ENCODE measurements at places on chromosomes 2 and 18. TPM values are rescaled to one million over a fixed set of nuclear protein-coding genes. Genes with fewer than 3 reads are reported as not detected.

DNA sequence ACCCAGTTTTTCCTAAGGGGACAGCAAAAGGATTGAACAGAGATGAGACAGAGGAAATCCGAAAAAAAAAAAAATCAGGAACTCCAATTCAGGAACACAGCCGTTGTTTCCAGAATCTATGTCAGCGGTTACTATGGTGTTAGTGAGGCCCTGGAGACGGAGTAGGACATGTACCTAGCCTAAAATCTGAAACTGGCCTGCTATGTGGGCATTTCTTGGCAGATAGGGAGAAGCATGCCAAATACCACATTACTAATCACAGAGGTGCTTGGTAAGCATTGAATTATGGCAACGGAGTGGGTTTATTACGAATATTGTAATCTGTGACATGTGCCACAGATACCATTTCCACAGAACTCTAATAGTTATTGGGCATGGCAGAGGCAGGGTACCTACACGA lies 530.6 kb downstream of the CCDC85A start:
- no peak for DNase-seq

DNA sequence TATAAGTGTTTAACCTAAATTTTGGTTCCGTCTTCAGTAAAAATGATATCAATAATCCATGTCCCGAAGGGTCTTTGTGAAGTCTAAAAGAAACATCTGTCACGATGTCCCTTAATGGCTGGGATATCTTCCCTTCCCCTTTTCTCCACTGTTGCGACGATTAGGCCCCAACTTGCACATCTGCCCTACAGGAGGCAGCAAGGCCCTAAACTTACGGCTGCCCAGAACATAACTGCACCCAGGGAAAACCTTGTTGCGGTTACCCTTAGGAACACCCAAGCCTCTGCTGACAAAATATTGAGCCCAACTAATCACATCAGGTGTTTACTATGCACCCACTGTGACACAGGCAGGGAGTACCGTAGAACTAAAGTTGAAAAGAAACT lies 1.3 kb upstream of the SMAD2 start:
- peak; percentile 50 for DNase-seq

DNA sequence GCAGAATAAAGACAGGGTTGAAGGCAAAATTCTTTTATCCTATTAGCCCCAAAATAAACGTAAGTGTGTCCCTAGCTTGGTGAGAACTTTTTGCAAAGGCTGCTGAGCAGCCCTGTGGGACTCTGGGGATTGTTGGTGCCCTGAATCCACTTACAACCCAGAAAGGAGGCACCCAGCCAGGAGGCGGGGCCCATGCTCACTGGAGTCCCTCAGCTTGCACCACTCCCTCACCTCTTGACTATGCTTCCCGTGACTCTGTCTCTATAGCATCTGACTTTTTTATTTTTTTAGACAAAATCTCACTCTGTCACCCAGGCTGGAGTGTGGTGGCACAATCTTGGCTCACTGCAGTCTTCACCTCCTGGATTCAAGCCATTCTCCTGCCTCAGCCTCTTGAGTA lies 15.8 kb upstream of the COL6A3 start:
- peak; percentile 63 for DNase-seq

DNA sequence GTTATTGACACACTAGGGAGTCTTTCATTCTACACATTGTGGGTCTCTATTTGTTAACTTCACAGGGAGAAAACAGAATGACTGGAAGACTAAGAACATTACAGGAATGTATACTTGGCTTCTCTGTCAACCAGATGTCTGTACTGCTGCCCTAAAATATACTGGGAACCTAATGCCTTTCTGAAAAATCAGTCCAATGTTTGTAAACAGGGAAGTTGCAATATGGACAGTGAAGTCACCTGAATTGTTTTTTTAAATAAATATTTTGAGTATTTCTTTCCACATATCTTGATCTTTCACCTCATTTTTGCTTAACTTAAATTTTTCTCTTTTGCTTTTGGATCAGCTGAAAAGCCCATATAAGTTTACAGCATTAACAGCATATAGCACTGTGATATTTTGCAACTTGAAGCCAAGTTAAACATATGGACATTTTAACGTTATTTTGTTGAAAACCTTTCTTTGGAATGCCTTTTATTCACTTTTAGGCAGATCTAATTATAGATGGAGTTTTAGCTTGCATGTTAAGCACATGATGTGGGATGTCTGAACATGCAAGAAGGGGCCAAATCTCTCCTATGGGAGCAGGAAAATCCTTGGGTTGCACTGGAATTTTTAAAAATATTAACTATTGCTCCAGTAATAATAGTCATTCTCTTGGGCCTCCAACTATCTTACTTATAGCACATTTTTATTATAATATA lies 137.7 kb upstream of the TWIST2 start:
- DNase-seq, result no peak

- DNase-seq, result no peak
Measured at GRCh38 chr2:83186105-83186760, 1272.8 kb downstream of the SUCLG1 start.

DNA sequence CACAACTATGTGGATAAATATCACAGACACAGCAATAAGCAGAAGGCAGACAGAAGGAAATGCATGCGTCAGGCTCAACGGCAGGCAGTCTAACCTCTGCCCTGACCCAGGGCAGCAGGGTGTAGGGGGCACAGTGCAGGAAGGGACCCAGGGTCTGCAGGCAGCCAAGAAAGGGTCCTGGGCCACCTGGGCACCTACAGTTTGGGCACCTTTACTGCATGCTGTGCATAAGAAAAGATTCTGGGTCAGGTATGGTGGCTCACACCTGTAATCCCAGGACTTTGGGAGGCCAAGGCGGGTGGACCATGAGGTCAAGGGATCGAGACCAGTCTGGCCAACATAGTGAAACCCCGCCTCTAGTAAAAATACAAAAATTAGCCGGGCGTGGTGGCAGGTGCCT lies 17.7 kb downstream of the PASK start:
- DNase-seq, result no peak

GRCh38 chr2:162833345-162833744 lies 5.2 kb downstream of the KCNH7 start:
- DNase-seq, result no peak

DNA sequence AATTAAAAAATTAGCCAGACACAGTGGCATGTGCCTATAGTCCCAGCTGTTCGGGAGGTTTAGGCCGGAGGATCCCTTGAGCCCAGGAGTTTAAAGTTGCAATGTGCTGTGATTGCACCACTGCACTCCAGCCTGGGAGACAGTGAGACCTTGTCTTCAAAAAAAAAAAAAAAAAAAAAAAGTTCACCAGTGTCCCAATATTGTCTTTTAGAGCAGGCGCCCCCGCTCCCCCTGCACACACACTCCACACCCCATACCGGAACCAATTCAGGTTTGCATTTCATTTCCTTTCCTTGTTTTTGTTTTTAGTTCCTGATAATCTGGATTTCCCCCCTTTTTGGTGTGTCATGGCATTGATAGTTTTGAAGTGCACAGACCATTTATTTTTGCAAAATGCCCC lies 10.4 kb downstream of the TMEM87B start:
- no peak for DNase-seq

DNA sequence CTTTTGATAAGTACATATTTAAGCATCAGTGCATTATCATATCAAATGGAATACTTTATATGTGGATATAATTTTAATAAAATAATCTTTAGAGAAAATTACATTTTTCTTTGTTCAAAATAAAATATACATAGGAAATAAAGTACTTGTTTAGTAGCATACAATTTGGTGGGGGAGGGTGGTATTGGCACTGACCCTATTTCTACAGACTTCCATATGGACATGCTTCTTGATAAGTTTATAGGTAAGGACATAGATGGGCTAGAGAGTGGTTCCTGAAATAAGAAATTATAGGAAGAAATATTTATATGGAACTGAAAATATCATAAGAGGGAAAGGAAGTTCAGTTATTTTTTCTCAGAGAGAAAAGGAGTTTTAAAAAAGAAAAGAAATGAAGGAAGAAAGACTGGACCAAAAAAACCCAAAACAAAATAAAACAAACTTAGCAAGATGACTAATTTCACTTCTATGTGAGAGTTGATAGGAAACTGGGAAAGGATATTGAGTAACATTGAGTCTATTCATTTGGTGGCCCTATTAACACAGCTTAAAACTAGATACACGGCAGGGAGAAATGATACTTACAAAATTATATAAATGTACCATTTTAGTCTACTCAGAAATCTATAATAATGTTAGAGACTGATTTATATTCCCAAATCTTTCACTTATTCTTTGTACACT lies 505.9 kb downstream of the ERBB4 start:
- DNase-seq, result no peak

DNA sequence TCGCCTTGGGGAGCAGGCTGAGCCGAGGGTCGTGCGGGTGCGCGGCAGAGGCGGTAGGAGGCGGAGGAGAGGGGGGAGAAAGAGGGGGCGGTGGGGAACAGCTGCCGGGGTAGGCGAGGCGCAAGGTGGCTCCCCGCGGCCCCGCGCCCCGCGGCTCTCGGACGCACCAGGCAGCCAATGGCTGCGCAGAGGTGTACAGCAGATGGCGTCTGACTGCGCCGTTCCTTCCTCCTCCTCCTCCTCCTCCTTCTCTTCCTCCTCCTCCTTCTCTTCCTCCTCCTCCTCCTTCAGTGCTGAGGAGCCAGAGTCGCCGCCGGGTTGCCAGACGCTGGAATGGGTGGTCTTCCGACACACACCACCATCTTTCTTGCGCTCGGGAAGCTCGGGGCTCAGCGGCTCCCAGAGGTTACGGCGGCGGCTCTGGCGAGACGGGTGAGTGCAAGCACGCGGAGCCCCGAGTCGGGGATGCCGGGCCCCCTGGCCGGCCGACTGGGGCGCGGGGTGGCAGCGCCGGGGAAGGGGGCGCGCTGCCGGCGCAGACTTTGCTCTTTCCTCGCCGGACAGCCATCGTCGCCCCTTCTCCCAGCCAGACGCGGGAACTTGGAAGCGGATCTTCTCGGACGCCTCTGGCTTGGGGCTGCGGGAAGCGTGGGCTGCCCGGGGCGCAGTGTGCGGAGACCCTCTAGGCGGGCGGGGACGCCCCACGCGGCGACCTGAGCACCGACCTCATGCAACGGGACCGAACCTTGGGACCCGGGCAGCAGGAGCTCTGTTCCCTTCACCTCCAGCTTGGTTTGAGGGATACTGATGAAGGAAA lies at the start of gene THSD7B:
TSS of gene THSD7B (plus strand) at position 290 of the 817 bp plus-strand sequence. CDS start 116,634 bp downstream, outside the sequence.
- no peak for DNase-seq

DNA sequence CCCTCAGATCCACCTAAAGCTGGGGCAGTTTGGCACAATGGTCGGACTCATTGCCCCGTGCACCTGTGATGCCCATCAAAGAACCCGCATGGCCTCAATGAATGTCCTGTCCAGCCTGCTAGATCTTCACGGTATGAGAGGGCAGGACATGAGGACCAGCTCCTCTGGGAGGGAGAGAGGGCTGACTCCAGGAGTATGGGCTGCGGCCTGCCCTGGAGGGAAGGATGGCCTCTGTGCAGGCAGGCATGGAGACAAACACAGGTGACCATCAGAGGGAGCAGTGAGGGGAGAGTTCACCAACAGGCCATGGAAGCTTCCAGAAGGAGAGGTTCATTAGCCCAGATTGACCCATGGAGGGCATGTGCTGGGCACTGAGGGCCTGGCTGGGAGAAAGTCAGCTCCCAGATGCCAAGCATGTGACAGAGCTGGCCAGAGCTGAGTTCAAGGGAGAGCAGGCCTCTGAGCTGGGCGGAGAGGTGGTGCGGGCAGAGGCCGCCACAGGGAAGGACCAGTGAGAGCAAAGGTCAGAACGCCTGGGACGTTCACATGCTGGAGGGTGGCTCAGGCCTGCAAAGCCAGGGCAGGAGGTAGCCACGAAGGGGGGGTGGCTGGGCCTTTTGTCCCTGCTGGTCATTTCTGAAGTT lies 36.2 kb downstream of the HJURP start:
- DNase-seq, result no peak

DNA sequence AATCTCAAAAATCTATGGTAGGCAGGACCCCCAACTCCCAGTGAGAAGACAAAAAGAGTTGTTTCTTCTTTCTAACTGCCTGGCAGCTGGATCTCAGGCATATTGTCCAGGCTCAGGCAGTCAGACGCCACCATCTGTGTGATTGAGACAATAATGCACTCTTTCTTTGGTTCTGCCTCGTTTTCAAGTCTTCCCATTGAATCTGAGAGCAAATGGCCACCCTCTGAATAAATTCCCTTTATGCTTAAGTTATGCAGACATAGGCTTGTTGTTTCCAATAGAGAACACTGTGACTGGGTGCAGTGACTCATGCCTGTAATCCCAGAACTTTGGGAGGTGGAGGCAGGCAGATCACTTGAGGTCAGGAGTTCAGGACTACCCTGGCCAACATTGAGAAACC lies 15.3 kb upstream of the CD207 start:
- DNase-seq, result peak; percentile 41

- DNase-seq, result no peak
Measured at GRCh38 chr2:53021828-53022227, 745.8 kb upstream of the CHAC2 start.

DNA sequence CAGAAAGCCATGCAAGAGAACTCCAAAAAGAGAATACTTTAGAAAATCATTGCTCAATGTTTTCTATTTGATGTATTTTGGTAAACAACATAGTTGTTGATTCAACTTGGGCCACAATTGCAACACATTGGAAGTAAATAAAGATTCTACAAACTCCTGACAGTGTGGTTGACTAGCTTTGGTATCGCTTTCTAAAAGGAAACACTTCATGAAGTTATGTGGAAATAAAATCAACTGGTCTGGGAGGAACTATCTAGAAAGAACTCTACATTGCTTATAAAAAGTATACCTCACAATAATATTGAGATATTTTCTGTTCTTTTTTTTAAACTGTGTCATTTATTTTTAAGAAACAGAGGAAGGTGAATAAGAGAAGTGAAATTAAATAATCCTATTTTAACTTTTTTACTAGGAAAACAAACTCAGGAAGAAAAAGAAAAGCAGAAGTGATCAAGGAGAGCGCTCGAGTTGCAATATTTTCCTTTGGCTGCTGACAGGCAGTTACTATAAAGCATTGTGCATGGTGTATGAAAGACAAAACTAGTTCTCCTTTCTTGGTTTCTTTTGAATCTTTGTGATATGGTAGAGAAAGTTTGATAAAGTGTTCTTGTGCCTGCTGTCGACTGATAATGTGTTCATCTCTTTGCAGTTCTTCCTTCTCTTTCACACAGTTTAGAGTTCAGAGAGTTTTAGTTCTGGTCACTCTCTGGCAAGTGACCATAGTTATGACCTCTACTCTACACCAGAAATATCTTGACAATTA lies 3.0 kb downstream of the DHRS9 start:
- DNase-seq, result no peak

- DNase-seq, result no peak
Measured at GRCh38 chr2:231395188-231396057, at the start of gene B3GNT7. Gene B3GNT7, plus strand, starts transcription at chr2:231395710. Its CDS starts 94 bp downstream, at chr2:231395804.

- no peak for DNase-seq
Measured at GRCh38 chr2:2921011-2921720, 456.5 kb downstream of the EIPR1 start.

GRCh38 chr18:47389210-47389609 lies 137.8 kb upstream of the SKOR2 start:
- DNase-seq, result no peak

GRCh38 chr18:832085-832681 lies 20.1 kb upstream of the YES1 start:
- peak; percentile 42 for DNase-seq

Gene TLX2
- total RNA-seq, result 0.10 TPM

Gene FAM237A
- total RNA-seq, result not detected

Gene ANO7
- 0.57 TPM for total RNA-seq

Gene SPATA3
- total RNA-seq, result not detected

Gene LRATD1
- not detected for total RNA-seq

Gene VIL1
- not detected for total RNA-seq

Gene KCNG2
- total RNA-seq, result not detected

Gene NEMP2
- total RNA-seq, result 34.2 TPM

Gene NEB
- 0.14 TPM for total RNA-seq

Gene CCDC150
- 10.8 TPM for total RNA-seq

Gene MPPE1
- total RNA-seq, result 34.3 TPM
